8988T (cell line): ENCODE measurements at places on chromosomes 4 and X.

- DNase-seq, result no peak
Measured at GRCh38 chrX:154025230-154025629, 5.5 kb upstream of the IRAK1 start.

GRCh38 chr4:85431881-85432485 is 43.0 kb upstream of the ARHGAP24 start:
- no peak for DNase-seq

DNA sequence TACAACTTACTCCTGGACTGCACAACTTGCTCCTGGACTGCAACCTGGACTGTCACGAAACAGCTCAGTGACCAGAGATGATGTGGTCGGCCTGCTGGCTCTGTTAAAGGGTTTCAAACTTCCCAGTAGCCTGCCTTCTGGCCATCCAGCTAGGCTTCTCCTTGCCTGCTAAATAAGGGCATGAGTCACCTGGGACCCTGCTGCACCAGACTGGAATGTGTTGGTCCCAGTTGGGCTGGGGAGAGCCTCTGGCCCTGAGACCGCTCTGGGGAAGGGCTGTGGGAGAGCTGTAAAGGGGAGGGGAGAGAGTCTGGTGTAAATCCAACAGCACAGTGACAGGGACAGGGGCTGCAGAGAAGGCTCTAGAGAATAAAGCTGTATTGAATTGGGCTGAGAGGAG is 165.8 kb downstream of the VSIG4 start:
- DNase-seq, result no peak

DNA sequence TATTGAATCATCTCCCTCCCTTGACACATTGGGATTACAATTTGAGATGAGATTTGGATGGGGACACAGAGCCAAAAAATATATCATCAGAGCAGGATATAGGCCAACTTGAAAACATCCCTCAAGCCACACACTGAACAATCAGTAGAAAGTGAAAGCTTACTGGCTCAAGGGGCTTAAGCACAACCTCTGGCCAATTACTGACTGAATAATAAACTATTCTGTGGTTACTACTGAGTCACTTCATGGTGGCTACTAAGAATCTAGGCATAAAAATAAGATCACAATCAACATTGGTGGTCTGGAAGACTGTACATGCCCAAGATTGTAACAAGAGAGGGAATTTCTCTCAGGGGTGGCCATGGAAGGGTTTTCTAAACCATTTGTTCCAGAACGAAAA is 27.4 kb upstream of the GPR174 start:
- no peak for DNase-seq

DNA sequence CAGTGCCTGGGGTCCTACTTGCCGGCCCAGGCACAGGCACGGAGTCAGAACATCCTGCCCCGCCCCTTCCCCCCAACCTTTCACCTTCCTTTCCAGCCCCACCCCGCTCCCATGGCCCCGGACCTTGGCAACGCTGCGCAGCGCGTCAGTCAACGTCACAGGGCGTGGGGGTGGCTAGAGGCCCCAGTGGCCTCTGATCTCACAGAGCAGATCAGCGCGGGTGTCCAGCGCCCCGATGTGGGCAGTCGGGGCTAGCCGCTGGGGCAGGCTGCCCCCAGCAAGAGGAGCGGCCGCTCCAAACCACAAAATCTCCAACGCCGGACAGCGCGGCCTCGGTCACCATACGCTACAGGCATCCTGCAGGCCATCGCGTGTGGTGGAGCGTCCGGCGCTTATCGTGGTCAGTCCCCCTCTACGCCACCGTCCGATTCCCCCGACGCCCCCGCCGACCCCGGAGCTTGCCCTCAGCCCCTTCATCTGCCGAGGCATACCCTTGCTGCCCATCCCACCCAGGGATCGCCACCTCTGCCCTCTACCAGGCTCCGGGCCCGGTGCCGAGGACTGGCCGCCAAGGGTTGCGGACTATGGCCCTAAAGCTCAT is 69.6 kb upstream of the APOOL start:
- no peak for DNase-seq

GRCh38 chr4:168694667-168695066 is 197.8 kb downstream of the PALLD start:
- DNase-seq, result no peak

- DNase-seq, result no peak
Measured at GRCh38 chr4:48193096-48193836, 59.2 kb upstream of the TXK start.

GRCh38 chr4:181597766-181598165 is 645.4 kb upstream of the TENM3 start:
- no peak for DNase-seq

DNA sequence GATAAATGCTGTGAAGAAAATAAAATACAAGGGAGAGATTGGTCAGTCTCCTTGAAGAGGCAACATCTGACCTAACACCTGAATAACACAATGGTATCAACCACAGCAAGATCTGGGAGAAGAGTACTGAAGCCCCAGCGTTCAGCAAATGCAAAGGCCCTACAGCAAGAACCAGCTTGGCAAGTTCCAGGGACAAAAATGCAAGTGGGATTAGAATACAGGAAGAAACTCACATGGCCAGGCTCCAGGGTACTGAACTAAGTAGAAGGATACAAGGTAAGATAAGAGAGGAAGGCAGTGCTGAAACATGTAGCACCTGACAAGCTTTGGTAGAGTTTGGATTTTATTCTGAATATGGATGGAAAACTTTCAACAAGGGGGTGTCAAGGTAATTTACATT is 3.6 kb downstream of the SMIM14 start:
- no peak for DNase-seq

DNA sequence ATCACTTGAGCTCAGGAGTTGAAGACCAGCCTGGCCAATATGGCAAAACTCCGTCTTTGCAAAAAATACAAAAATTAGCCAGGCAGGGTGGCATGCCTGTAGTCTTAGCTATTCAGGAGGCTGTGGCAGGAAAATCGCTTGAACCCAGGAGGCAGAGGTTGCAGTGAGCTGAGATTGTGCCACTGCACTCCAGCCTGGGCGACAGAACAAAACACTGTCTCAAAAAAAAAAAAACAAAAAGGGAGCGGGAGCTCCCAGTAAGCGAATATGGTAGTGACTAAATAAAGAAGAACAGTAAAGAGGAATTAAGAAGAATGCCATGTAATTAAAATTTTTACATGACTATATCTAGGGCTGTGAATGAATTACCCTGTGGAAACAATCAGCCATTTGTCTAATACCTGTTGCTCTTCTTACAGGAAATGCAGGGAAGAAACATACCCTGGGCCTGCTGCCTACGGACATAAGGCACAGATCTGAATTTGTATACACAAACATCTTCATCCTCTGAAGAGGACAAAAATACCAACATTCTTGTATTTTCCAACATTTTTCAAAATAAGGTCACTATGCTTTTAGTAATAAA is 11.4 kb downstream of the WDFY3 start:
- DNase-seq, result no peak
